ENCODE measurements at places on chromosomes 4 and X.

GRCh38 chr4:39596971-39597370, 41.7 kb downstream of the SMIM14 start:
- no peak for DNase-seq

DNA sequence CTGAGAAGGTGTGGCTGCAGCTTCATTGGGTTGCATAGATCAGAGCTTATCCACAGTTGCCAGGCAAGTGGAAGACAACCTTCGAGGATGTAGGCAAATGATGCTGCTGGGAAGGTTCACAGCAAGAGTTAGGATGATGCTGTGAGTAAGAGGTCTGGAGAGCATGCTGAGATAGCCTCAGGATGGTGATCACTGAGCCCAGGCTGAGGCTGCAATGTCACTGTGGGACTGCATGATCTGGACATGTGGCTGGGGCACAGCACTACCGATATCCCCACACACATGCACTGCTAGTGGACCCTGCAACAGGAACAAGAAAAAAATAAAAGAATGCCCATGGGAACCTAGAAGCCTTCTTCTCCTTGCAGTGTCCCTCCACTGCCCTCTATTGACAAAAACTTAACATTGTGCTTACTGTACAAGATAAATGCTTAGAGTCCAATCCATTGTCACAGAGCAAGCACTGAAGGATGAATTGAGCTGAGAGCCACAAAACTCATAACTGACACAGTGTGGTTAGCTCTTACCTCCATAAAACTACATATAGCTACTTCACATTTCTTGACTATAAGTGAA, 105.6 kb downstream of the CNKSR2 start:
- peak; percentile 8 for DNase-seq

GRCh38 chrX:10725071-10725470, 104.7 kb upstream of the MID1 start:
- DNase-seq, result peak; percentile 3

DNA sequence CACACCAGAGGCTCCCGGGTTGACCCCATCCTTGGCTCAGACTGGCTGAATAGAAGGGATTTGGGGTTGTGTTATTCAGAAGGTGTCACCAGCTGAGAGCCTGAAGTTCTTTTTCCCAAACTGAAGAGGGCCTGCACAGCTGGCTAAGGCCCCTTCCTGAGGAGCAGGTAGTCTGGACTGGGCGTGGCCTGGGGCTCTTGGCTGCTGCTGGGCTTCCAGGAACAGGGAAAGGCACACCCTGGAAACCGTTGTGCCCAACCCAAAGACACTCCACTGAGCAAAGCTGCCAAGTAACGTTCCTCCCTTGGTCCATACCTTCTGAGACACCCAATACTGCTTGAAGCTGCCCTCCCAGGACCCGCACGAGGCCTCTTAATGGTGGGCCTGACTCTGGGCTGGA, 8.3 kb upstream of the CXCR3 start:
- DNase-seq, result no peak

DNA sequence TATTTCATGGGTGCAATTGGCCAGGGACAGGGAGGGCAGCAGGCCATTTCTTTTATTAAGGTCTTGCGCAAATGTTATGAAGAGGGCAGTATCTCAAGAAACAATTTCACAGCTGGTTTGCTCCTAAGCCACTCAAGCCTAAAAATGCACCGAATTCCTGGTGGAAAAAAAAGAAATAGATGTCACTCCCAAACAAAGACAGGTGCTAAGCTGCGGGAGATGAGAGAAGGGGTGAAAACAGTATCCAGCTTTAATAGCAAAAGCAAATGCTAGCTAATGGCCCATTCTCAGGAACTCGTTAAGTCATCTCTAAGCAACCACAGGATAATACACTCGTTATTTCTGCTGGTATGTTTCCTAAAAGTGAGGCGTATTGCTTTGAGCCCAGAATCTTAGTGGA, 116.4 kb downstream of the ARX start:
- DNase-seq, result no peak

DNA sequence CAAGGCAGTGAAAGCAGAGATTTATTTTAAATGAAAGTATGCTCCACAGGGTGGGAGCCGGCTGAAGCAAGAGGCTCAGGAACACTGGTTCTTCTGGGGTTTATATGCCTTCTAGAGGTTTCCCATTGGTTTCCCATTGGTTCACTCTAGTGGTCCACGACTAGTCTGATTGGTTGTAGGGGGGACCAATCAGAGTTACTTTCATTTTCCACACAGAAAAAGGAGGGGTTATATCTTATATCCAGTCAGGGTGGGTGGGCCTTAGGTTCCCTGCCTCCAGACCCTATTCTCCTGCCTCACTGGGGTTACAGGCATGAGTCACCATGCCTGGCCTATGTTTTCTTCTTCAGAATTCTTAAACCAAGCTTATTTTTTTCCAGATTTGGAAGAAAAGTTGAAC, 101.6 kb downstream of the KLHL8 start:
- DNase-seq, result peak; percentile 73

DNA sequence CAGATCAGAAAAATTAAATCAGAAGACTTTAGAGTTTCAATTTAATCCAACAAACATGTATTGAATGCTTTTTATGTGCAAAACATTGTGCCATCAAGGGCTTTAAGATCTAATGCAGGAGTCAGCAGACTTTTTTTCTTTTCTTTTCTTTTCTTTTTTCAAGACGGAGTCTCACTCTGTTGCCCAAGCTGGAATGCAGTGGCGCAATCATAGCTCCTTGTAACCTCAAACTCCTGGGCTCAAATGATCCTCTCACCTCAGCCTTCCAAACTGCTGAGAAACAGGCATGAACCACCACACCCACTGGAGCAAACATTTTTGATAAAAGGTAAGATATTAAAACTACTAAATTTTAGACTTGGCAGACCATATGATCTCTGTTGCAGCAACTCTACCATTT, 24.6 kb upstream of the LRBA start:
- no peak for DNase-seq

- no peak for DNase-seq
Measured at GRCh38 chr4:22901631-22902030, 208.9 kb downstream of the GBA3 start.

- peak; percentile 71 for DNase-seq
Measured at GRCh38 chr4:70838666-70839588, 763 bp downstream of the GRSF1 start.

GRCh38 chr4:149676076-149676475, 139.6 kb downstream of the IQCM start:
- DNase-seq, result no peak

DNA sequence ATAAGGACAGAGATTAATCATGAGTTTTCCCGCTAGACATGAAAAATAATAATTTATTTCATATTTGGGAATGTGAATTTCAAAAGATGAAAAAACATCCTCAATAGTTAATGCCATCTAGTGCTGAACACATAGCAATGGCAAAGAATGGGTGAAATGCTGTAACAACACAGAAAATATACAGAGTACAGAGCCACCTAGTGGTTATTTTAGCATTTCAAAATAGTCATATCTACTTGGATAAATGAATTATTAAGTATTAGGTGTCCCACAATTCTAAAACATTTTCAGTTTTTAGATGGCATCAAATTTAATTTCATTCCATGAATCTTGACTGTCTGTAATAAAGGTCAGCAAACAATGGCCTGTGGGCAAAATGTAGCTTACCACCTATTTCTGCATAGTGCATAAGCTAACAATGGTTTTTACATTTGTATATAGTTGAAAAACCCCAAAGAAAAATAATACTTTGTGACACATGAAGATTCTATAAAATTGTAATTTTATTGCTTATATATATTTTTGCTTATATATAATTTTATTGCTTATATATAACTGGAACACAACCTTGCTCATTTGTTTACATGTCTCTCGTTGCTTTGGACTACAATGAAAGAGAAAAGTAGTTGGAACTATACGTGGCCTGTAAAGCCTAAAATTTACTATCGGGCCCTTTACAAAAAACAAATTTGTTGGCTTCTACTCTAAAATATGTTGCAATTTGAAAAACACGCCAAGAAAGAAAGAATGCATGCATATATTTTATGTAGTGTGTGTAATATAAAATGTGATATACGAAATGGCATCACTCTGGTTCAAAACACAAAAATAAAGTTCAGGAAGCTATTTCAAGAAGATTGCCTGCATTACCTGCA, 99.1 kb upstream of the FAM47C start:
- DNase-seq, result peak; percentile 6

DNA sequence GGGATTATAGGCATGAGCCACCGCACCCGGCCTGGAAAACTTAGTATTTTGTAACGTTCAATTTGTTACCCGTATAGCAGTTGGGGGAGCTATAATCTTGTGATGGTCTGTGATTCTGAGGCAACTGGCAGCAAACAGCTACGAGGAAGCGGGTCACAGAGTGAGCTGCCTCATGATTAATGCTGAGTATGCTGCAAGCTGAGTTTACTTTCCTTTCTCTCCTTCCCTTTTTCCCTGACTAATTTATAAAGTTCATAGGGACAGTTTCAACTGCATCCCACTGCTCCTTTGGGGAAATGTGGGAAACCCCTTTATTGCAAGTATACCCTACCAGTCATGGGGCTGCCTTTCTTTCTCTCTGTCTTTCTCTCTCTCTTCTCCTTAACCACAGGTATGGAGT, 17.7 kb upstream of the ELOVL6 start:
- DNase-seq, result no peak

- DNase-seq, result no peak
Measured at GRCh38 chrX:133555782-133556458, 140.6 kb upstream of the GPC4 start.

- DNase-seq, result no peak
Measured at GRCh38 chr4:169037506-169037905, 27.5 kb upstream of the CBR4 start.

GRCh38 chr4:1981251-1982058, 27.3 kb downstream of the NELFA start:
- DNase-seq, result no peak

- DNase-seq, result no peak
Measured at GRCh38 chr4:1984406-1985191, 24.2 kb downstream of the NELFA start.

- no peak for DNase-seq
Measured at GRCh38 chr4:141416219-141416618, 195.5 kb downstream of the ZNF330 start.

GRCh38 chrX:70480660-70481018, 36.0 kb downstream of the DLG3 start:
- peak; percentile 27 for DNase-seq

DNA sequence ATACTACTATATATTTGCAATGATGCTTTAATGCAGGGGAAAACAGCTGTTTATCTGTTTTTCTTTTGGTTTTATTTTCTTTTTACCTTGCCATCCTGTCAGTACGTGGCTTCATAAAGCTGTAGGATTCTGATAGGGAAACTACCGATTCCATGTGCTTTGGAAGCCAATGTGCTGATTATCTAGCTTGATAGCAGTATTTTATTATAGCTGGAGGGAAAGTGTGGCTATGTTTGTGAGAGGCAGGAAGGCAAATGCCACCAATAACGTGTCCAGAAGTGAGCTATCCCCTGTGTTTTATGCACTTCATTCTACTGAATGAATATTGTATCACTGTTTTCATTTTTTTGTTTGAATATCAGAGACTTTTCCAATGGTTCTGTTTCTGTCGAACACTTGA, 43.7 kb downstream of the IL15 start:
- no peak for DNase-seq

DNA sequence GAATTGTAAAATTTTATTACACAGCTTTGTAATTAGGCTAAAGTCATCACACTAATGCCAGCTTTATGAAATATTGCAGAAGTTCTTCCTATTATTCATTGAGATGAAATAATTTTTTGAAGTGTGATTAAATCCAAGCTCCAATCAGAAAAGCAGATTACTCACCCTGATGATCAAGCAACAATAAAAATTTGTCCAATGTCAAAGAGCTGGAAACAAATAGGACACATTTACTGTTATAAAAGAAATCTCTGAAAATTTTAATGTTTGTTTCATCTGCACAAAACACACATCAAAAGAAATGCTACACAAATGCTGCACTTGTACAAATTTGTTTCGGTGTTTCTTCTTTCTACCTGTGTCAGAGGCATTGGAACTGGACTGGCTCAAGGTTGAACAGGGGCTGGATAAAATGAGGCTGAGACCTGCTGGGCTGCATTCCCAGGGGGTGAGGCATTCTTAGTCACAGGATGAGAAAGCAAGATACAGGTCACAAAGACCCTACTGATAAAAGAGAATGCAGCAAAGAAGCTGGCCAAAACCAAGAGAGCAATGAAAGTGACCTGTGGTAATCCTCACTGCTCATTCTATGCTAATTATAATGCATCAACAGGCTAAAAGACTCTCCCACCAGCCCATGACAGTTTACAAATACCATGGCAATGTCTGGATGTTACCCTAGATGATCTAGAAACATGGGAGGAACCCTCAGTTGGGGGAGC, 78.3 kb downstream of the GASK1B start:
- no peak for DNase-seq

GRCh38 chr4:187046471-187046870, 322.8 kb upstream of the FAT1 start:
- no peak for DNase-seq

DNA sequence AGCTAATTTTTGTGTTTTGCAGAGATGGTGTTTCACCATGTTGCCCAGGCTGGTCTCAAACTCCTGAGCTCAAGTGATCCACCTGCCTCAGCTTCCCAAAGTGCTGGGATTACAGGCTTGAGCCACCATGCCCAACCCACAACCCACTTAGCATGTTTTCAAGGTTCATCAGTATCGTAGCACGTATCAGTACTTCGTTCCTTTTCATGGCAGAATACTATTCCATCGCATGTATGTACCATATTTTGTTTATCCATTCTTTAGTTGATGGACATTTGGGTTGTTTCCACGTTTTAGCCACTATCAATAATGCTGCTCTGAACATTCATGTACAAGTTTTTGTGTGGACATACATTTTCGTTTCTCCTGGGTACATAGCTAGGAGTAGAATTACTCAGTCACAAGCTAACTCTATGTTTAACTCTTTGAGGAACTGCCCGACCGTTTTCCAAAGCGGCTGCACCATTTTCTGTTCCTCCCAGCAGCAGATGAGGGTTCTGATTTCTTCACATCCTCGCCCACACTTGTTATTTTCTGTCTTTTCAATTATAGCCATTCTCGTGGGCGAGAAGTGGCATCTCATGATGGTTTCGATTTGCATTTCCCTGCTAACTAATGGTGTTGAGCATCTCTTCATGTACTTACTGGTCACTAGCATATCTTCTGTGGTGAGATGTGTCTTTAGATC, 32.5 kb downstream of the MAN2B2 start:
- DNase-seq, result no peak

DNA sequence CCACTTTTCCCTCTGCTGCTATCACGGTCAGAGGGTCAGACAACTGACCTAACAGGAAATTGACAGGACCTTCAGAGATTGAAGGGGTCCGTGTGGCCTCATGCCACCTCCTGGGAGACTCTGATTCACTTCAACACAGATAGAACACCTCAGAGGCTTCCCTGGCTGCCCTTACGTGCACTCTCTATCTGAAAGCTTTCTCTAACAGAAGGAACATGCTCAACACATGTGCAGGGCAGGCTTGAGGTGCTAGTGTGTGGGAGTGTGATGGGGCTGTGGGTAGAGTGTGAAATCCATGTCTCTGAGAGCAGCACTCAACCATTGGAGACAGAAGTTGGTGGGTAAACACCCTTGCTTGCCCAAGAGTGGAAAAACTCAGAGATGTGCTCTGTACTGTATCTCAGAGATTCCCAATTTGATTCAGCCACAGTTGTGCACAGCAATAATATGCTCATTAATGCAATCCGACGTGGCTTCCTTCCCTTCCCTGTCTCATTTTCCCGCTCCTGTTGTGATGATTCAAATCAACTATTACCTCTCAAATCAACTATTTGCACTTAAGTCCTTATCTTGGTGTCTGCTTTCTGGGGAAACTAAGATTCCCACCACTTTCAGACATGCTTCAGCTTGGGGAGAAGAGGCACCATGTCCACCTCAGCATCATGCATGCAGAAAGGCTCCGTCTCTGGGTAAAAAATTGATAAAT, 62.0 kb upstream of the MAGEB2 start:
- DNase-seq, result no peak

GRCh38 chr4:159413306-159413943, 310.5 kb downstream of the RAPGEF2 start:
- DNase-seq, result no peak

Measured in hepatic stellate cell (primary cell).